Breast epithelium (tissue), 4 donors: ENCODE measurements at places on chromosomes 4 and X. TPM values are rescaled to one million over a fixed set of nuclear protein-coding genes. Genes with fewer than 3 reads are reported as not detected.

DNA sequence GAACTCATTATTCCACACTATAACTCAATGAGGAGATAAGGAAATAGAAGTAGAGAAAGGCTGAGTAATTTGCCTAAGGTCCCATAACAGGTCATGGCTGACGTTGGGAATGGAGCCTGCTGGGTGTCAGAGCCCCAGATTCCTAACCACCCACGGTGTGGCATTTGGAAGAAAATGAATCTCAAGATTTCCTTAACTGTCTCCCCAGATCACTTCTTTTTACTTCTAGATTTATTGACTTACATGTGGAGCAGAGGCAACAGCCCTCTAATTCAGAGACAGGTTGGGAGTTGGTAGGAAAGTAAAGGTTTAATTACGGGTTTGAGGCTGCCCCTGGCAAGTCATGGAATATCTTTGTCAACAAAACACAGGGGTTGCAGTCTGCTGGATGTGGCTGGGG lies 134.0 kb downstream of the ARHGAP10 start:
- no peaks in the 10 kb centered on the region for H3K4me1 ChIP-seq
- H3K4me3 ChIP-seq, result no peak overlapping the region
- H3K27me3 ChIP-seq, result no peaks in the 10 kb centered on the region
- DNase-seq, result no peak

DNA sequence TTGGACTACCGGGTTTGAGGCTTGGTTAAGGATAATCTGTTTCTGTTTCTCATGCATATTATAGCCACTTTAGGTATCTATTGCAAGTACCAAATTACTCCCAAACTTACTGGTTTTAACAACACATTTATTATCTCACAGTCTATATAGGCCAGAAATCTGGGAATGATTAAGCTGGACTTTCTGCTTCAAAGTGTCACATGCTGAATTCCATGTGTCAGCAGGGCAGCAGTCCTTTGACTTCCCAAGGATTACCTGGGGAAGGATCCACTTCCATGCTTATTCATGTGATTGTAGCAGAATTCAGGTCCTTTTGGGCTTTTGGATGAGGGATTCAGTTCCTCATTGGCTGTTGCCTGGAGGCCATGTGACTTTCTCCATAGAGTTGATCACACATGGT lies 349.0 kb upstream of the TRAM1L1 start:
- no peak overlapping the region for H3K27ac ChIP-seq
- no peaks in the 10 kb centered on the region for H3K27me3 ChIP-seq
- DNase-seq, result no peak
- no peaks in the 10 kb centered on the region for H3K36me3 ChIP-seq
- no peaks in the 10 kb centered on the region for H3K4me1 ChIP-seq
- H3K4me3 ChIP-seq, result no peak overlapping the region

DNA sequence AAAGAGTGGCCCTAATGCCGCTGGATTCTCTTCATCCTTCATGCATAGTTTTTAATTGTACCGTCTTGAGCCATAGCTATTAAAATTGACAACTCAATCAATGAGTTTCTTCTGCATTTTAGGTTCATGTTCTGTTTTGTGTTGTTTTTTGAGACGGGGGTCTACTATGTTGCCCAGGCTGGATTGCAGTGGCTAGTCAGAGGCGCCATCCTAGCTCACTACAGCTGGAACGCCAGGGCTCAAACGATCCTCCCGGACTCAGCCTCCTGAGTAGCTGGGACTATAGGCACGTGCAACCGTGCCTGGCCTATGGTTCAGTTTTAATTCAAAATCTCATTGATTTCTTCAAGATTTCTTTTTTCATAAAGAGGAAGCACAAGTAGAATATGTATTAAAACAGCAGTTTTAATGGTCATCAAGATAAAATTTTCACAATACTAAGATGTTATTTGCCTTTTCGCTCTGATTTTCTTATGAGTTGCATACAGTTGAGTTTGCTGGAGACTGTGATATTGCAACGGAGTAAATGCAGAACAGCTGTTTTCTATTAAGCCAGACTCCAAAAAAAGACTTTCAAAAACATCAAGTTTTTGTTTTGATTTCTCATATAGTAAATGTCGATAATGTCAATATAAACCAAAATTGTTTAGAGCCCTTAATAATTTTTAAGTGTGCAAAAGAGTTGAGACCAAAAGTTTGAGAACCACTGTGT lies 1.1 kb upstream of the STX18 start:
- no peaks in the 10 kb centered on the region for H3K36me3 ChIP-seq
- no peaks in the 10 kb centered on the region for H3K4me1 ChIP-seq
- no peaks in the 10 kb centered on the region for H3K27me3 ChIP-seq
- H3K27ac ChIP-seq, result no peak overlapping the region

Gene SLC4A4
- 1.3 TPM for total RNA-seq

Gene CMC4
- total RNA-seq, result 18.7 TPM

Gene RTL3
- not detected for total RNA-seq

DNA sequence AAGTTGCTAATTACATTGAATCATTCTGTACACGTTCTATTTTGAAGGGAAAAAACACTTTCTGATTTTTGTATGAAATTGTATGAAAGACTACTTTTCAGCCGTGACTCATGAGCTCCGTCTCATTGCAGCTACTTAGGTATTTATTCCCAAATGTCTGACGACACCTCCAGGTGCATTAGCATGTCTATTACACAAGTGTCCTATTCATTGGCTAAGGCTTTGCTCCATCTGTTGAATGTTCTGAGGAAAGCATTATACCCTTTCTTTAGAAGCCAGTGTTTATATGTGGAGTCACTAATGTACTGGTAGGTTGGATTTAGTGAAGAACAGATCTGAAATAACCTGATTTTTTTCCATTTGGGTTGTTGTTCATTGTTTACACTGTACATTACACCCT lies 51.8 kb downstream of the MAP7D3 start:
- H3K27me3 ChIP-seq, result peaks cover 35% of the 10 kb centered on the region
- no peak overlapping the region for H3K27ac ChIP-seq
- no peak overlapping the region for H3K4me3 ChIP-seq
- H3K4me1 ChIP-seq, result no peaks in the 10 kb centered on the region
- no peak for DNase-seq
